ENCODE measurements at places on chromosomes 2 and 18. TPM values are rescaled to one million over a fixed set of nuclear protein-coding genes. Genes with fewer than 3 reads are reported as not detected.

C2orf66 gene
- total RNA-seq = 0.19 TPM

SCYGR8 gene
- total RNA-seq = not detected

ASAP2 gene
- total RNA-seq = 83.4 TPM

GAREM1 gene
- total RNA-seq = 1.8 TPM

SDC1 gene
- total RNA-seq = 5.3 TPM

SULT1C2 gene
- not detected for total RNA-seq

RGPD4 gene
- total RNA-seq = under 0.01 TPM

SULT1C3 gene
- not detected for total RNA-seq

CIB4 gene
- total RNA-seq = not detected

CHAC2 gene
- total RNA-seq = 3.4 TPM

CD8B2 gene
- not detected for total RNA-seq

SESTD1 gene
- 34.6 TPM for total RNA-seq

IGFBP5 gene
- total RNA-seq = 270 TPM

SLC66A3 gene
- total RNA-seq = 42.8 TPM

RNF144A gene
- 1.5 TPM for total RNA-seq

ACTG2 gene
- total RNA-seq = not detected

PTMA gene
- total RNA-seq = 1,114 TPM

COL4A3 gene
- total RNA-seq = 16.2 TPM

UGT1A10 gene
- not detected for total RNA-seq

POTEC gene
- not detected for total RNA-seq

INHBB gene
- total RNA-seq = 0.12 TPM

LYG1 gene
- not detected for total RNA-seq

CNDP1 gene
- total RNA-seq = not detected

ASPRV1 gene
- total RNA-seq = 0.31 TPM

DES gene
- total RNA-seq = 0.62 TPM

SNED1 gene
- 37.2 TPM for total RNA-seq

MARCO gene
- not detected for total RNA-seq

EN1 gene
- total RNA-seq = not detected

AQP12B gene
- not detected for total RNA-seq

POTEJ gene
- not detected for total RNA-seq

CCDC85A gene
- 0.19 TPM for total RNA-seq

IMPA2 gene
- total RNA-seq = 3.3 TPM

FNDC4 gene
- total RNA-seq = 87.1 TPM

GPR45 gene
- total RNA-seq = not detected

ROCK1 gene
- 33.6 TPM for total RNA-seq

PTPRM gene
- 100 TPM for total RNA-seq

PAIP2B gene
- total RNA-seq = 0.26 TPM

ARMC9 gene
- total RNA-seq = 158 TPM

MC4R gene
- total RNA-seq = not detected
